ENCODE measurements at places on chromosomes 1 and 21.

DNA sequence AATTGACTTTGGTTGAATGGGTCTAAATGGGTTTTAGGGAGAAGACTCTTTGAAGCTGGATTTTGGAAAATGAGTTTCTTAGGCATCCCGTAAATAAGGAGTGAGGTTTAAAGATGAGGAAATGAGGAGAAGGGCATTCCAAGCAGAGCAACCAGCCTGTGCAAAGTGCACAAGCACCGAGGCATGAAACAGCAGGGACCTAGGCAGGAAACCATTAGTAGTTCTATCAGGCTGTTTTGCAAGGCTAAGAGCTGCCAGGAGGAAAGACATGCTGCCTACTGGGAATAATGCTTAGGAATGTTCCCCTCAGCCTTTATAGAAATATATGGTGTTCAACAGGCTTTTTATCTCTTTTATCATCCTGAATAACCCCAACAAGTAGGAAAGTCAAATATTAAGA is 153.1 kb upstream of the FGGY start:
- no peak for DNase-seq

DNA sequence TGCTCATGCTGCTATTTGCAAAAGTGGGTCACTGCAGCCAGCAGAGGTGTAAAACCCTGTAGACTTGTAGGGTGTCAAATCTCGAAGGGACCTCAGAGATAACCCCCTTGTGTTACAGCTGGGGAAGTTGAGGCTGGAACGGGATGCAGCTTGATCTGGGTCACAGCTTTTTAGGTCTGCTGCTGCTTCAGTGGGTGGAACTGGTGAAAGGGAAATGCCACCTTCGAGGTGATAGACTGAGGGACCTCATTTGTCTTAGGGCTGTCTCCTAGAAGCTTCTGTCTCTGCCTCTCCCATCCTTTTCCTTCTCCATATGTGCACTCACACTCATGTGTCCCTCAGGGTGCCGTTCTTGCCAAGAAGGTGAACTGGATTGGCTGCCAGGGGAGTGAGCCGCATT is 35.4 kb downstream of the QSOX1 start:
- DNase-seq, result no peak

DNA sequence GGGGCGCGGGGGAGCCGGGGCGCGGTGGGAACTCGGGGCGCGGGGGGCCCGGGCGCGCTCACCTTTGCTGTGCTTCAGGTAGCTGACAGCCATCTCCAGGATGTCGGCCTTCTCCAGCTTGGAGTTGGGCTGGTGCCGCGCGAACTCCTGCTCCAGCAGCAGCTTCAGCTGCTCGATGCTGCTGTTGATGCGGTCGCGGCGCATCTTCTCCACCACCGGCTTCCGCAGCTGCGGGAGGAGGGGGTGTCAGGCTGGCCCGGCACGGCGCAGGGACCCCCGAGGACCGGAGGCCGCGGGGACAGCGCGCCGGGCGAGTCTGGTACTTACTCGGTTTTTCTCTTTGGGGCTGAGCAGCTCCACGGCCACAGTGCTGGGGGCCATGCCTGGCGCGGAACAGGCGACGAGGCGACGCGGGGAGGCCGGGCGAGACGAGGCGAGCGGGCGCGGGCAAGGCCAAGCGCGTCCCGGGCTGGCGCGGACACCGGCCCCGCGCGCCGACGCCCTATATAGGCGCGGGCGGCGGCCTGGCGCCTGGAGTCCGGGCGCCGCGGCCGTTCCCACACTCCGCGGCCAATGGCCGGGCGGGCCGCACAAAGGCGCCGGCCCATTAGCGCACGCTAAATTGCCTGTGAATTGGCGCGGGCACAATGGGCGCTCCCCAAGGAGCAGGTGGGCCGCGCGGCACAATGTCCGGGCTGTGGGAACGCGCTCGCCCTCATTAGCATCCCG is at the start of gene HES5:
Gene HES5 (minus strand): TSS at position 480 of the 729 bp plus-strand sequence. CDS start 99 bp downstream, at position 381.
- no peak for DNase-seq

GRCh38 chr1:21342961-21343838 is 52.9 kb upstream of the ECE1 start:
- DNase-seq, result no peak

DNA sequence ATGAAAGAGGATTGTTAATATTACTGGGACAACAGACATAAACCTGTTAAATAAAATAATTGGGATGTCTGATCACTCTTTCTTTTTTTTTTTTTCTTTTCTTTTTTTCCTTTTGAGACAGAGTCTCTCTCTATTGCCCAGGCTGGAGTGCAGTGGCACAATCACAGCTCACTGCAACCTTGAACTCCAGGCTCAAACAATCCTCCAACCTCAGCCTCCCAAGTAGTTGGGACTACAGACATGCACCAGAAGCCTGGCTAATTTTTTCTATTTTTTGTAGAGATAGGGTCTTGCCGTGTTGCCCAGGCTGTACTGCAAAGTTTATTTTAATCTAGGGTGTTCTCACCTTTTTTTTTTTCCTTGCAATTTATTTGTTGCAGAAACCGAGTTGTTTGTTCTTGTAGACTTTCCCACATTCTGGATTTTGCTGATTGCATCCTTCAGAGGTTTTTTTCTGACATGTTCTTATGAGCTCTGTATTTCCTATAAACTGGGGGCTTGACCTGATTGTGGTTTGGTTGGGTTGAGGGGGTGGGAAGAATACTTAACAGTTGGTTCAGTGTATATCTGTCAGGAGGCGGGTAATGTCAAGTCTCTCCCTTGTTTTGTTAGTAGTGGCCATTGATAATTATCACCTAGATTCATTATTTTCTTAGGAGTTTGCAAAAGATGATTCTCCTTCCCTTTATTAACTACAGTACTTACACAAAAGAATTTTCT is 125.2 kb downstream of the MAST2 start:
- peak; percentile 11 for DNase-seq
